ENCODE measurements at places on chromosomes 12 and 14.

GRCh38 chr14:94538070-94538740, 23.0 kb upstream of the SERPINA4 start:
- no peak for DNase-seq

- no peak for DNase-seq
Observed at GRCh38 chr12:105198961-105199360, 37.0 kb downstream of the APPL2 start.

- no peak for DNase-seq
Observed at GRCh38 chr12:89760783-89761182, 52.1 kb upstream of the ATP2B1 start.

- DNase-seq = no peak
Observed at GRCh38 chr14:54664961-54665360, 98.0 kb downstream of the SAMD4A start.

- no peak for DNase-seq
Observed at GRCh38 chr12:65900912-65901672, 76.8 kb downstream of the HMGA2 start.

DNA sequence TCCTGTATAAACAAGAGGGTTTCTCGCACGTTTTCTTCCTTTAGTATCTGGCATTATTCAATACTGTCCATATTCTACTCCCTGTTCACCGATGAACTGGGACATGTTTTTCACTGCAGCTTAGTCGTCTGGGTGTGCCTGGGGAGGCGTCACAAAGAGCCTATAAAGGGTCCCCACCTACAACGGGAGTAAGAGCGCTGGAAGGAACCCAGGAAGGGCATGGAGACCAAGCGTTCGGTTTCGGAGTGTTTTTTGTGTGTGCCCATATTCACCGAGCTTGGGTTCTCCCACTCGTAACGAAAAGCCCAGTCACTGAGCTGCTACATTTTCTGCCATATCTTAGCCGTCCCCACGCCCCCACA, 592 bp upstream of the USP15 start:
- DNase-seq = no peak

DNA sequence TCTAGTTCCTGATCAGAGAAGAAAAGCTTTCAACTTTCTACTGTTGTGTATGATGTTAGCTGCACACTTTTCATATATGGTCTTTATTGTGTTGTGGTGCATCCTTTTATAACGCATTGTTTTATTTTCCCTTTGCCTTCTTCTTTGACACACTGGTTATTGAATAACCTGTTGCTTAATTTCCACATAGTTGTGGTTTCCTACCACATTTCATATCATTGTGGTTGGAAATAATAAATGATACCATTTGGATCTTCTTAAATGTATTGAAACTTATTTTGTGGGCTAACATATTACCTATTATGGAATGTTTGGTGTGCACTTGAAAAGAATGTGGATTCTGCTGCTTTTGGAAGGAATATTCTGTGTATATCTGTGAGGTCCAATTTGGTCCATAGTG, 64.9 kb downstream of the GPHN start:
- no peak for DNase-seq

DNA sequence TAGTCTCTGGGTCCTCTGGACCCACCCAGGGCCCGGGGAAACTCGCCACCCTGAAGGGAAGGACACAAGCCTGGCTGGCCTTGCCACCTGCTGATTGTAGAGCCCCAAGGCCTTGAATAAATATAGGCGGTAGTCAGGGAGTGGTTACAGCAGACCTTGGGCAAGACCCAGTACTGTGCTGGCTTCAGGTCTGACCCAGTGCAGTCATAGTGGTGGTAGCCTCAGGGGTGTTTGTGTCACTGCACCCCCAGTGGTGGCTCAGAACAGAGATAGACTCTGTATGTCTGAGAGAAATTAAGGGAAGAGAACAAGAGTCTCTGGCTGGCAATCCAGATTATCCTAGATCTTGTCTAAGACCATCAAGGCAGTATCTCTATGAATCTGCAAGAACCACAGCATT, 63.5 kb downstream of the MAPKAPK5 start:
- DNase-seq = no peak

DNA sequence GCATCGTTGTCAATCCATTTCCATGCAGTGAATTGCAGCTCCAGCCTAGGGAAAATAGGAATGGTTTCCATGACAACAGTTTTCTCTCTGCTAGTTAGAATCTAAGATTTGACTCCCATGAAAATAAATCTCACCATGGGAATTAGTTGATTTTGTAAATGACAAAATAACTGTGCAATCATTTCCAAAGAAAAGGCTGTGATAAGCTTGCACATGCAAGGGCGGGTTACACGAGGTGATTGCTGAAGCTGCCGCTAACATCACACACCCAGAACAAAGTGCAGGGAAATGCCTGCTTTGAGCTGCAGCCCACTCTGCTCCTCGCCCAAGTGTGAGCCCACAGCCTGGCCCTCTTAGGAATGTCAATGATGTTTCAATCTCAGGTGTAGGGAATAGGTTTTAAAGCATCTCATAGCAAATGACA, 53.8 kb downstream of the TRIM9 start:
- no peak for DNase-seq

DNA sequence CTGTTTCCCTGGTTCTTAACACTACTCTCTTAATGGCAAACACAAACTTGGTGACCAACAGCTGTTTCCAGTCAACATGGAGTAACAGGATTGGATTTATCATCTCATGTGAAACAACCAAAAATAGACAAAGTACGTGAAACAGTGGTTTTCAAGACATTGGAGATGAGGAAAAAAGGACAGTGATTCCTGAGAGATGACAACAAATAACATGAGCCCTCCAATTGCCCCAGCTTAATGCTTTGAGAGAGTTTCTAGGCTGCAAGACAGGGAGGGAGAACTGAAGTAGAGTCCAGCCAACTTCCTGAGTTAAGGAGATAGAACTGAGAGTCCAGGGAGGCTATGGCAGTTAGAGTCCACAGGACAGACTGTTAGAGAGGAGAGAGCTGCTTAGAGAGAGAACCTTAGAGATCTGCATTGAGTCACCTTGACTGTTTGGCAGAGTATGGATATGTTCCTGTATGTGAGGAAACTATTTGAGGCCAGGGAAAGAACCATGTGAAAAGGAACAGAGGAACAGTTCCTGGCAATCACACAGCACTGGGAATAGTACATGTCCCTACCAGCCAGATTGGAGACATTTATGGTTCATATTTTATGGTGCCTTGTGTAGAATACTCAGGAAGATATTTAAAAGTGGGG, 106.4 kb downstream of the PCNX1 start:
- no peak for DNase-seq

- DNase-seq = no peak
Observed at GRCh38 chr12:12266389-12266872, 413 bp downstream of the LRP6 start.

DNA sequence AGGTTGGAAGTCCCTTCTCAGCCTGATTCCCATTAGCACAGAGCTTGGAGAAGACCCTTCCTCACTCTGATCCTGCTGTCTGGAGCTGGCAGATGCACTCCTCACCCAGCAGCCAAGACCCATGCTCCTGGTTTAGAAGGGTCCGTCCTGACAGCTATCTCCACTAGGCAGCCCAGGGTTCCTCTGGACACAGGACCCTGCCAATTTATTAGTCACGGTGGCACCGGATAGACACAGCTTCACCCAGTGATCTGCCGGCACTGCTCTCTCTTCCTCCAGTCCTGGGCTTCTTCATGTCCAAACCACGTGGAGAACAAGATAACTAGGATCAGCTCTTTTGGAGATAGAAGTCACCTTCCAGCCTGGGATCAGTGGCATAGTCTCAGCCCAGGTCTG, 26.2 kb upstream of the TCL1B start:
- no peak for DNase-seq

GRCh38 chr12:121196902-121197301, 13.0 kb upstream of the P2RX4 start:
- no peak for DNase-seq

- DNase-seq = no peak
Observed at GRCh38 chr12:20474016-20474415, 105.7 kb downstream of the PDE3A start.

- no peak for DNase-seq
Observed at GRCh38 chr14:70585231-70585630, 15.2 kb downstream of the MED6 start.

DNA sequence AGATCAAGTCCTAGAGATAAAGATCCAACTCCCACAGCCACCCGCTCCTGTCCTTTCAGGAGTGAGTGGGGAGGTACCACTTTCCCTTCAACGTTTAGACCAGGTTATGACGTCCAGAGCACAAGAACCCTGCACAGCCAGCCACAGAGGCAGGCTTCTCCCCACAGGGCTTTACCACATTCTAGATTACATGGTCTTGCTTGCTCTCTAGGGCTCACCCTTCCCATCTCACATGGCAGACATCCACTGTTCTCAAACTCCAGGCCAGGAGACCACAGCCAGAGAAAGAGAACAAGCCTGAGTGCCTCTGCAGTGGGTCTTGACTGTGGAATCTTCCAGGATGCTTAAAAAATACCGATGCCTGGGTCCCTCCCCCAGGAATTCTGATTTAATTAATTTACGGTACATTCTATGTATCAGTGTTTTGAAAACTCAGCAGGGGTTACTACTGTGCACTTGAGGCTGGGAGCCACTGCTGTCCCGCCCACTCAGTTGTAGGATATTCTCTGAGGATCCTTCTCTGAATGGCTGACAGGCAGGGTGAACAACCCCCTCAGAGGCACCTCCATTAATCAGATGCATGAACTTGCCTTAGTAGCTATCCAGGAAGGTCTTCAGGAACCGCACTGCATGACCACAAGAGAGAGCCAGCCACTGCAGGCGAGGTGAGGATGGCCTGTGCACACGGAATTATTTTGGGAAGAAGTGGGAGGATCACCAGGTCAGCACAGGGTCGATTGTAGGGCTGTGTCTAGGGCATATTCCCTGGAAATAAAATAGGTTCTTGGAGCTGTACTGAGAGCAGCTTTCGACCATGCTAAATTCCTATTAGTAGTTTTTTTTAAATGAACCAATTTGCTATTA, 21.5 kb upstream of the SOCS2 start:
- DNase-seq = no peak

- DNase-seq = no peak
Observed at GRCh38 chr12:93094988-93095737, 166.1 kb upstream of the EEA1 start.

DNA sequence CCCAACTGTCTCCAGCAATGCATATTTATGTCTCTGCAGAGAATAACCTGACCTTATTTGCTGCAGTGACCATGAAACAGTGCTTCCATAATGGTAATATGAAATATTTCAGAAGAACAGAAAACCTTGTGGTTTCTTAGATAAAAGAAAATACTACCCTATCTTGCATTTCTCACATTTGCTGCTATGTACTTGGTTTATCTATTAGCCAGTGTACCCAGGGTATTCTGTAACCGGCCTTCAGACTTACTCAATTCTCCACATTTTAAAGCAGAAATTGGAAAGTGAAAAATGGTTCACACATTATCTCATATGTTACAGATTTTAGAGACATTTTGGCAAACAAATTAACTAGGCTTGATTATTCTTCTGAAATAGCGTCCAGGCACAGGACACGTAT, 57.9 kb upstream of the CCDC91 start:
- no peak for DNase-seq

- no peak for DNase-seq
Observed at GRCh38 chr12:22993609-22994315, 368.8 kb downstream of the ETNK1 start.

GRCh38 chr12:51323317-51323960, 535 bp downstream of the BIN2 start:
- DNase-seq = peak; percentile 43

- DNase-seq = no peak
Observed at GRCh38 chr12:12398026-12398859, 41.4 kb downstream of the BORCS5 start.

DNA sequence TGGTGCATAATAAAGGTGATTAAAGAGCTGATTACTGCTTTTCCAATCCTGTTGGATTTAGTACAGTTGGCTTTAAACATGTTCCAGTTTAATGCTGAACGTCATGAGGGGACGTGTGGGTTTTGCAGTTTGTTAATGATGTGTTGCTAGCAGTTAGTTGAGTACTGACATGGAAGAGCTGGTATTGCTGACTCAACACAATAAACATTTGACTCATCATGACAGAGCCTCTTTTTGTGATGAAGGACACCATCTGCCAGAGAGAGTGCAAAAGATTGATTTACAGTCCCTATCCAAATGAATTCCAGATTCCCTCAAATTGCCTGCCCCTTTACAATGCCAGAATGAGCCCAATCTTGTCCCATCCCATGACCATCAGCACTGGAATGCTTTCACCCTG, 346.2 kb upstream of the PRICKLE1 start:
- no peak for DNase-seq

- no peak for DNase-seq
Observed at GRCh38 chr12:40188558-40189320, 36.1 kb upstream of the LRRK2 start.

DNA sequence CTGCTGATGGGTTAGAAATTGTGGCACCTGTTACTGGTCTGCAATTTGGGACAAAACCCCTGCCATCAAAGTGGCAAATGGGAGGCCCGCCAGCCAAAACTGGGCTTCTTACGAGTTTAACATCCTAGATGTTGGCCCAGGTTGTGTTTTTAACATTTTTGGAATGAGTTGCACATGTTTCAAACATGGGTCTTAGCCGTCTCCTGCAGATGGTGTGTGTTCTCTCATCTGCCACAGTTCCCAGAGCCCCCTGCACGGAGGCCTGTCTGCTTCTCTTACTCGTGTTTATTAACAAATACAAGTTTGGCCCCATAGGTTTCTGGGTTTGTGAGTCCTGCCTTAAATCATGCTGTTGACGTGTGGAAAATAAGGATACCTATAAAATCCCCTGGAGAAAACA, 46.5 kb downstream of the CACNA2D4 start:
- DNase-seq = no peak
